H1 (cell line): ENCODE measurements at places on chromosomes 5 and 9.

DNA sequence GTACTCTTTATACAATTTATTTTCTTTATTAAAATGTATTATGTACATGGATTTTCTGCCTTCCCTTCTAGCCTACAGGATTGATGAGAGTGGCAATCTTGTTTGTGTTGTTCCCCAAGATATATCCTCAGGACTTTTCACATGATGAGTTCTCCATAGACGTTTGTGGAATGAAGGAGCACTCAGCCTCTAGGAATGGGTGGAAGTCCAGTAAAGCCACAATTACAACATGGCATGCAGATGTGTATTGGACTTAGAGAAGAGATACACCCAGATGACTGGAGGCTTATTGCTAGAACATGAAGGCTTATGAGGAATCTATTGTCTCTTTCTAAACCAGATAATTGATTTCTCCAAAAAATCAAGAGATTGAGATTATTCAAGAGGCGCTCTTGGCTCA lies 8.2 kb upstream of the DOCK2 start:
- DNase-seq = no peak

DNA sequence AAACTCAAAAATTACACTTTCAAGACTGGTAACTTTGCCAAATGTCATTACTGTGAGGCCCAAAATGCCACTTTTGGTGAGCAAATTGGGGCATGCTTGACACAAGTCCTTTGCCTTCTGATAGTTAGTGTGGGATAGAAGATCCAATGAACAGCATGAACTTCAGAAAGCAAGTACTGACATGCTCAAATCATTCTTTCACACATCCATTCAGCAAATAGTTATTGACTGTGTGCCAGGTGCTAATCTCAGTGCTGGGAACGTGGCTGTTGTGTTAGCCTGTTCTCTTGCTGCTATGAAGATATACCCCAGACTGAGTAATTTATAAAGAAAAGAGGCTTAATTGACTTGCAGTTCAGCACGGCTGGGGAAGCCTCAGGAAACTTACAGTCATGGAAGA lies 247.0 kb downstream of the CHSY3 start:
- DNase-seq = no peak

- DNase-seq = no peak
These were observed 1072.3 kb upstream of the DMAC1 start for GRCh38 chr9:8871796-8872445.

- peak; percentile 19 for DNase-seq
These were observed 213.3 kb downstream of the CDK5RAP2 start for GRCh38 chr9:120366644-120367019.

GRCh38 chr9:129582855-129583254 lies 38.0 kb downstream of the C9orf50 start:
- no peak for DNase-seq

DNA sequence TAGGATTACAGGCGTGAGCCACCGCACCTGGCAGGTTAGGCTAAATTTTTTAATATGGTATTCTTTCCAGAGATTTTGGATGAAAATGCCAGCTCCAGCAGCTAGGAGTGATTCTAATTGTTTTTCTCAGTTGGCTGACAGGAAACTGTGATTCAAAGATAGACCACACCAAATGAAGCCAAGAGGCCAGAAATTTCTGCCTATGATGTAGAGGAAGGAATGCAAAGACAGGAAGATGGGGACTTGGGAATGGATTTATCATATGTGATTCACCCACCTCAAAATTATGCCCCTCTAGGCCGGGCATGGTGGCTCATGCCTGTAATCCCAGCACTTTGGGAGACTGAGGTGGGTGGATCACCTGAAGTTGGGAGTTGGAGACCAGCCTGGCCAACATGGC lies 53.3 kb downstream of the UGCG start:
- DNase-seq = no peak

GRCh38 chr5:158947846-158948245 lies 151.9 kb downstream of the EBF1 start:
- no peak for DNase-seq

GRCh38 chr9:128123451-128124080 lies 4.0 kb downstream of the PTGES2 start:
- no peak for DNase-seq

- no peak for DNase-seq
These were observed 204.2 kb upstream of the KLF4 start for GRCh38 chr9:107693625-107694326.

GRCh38 chr5:448766-449090 lies 5.8 kb downstream of the EXOC3 start:
- no peak for DNase-seq

DNA sequence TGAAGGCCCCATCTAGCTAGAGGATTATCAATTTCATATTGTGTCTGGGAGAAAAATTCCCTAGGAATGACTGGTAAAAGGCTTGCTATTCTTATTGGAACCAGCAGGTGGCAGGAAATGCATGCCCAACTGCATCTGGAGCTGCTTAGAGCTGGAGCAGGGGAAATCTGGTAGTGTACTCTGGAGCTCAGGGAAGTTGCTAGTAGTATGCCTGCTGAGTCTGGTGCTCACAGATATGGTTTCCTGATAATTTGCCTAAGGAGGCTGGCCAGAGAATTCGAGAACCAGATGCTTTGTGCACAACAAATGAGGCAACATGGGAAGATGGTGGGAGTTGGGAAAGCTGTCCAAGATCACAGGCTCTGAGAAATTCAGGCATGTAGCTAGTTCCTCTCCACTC lies 53.7 kb downstream of the G3BP1 start:
- DNase-seq = peak; percentile 72

DNA sequence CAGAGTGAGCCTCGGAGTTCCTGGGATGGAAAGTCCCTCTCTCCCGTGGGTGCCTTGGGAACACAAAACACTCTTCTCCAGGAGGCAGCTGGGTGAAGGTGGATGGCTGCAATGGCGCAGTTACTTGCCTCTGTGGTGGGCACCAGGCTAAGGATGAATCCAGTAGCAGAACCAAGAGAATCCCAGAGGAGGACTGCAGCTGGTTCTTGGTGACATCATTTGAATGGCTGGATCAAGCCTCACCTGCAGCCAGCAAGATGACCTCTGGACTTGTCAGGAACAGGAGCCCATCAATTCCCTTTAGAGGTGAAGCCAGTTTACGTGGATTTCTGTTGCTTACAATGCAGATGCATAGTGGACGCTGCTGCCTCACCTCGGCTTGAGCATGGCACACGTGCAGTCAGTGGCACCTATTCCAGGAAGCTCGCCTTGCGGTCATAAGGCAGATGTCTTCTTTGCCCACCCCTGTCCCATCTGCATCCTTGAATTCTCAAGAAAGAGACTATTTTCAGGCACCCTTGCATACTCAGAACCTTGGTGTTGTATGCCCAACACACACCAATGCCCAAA lies 34.1 kb upstream of the ADAMTS2 start:
- DNase-seq = no peak

DNA sequence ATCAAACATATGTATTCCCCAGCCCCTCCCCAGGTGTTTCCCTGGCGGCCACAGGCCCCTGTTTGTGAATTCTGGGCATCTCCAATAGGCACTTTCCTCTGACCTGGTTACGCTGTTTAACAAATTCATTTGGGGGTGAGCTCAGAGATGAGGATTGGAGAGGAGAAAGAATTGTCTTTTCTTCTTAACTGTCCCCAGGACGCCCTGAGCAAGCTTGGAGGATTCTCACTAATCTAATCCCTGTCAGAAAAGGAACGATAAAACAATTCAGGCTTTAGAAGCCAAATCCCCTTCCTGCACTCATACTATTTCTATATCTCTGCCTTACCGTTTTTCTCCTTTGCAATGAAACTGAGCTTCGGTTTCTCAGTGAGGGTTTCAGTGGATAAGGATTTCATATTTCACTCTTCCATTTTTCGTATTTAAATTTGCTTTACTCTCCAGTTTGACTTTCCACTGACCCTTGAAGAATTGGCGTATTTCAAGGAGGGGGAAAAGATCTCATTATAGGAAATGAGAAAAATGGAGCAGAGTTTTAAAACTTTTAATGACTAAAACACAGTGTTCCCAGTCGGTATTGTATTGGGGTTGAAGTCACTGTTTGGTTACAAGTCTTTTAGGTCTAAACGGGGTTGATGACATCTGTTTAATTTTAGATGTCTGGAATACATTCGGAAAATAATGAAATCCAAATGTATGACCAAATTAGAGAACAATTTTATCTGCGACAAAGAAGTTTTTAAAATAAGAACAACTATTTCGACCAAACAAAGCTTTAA lies 180.1 kb downstream of the MACROH2A1 start:
- no peak for DNase-seq

DNA sequence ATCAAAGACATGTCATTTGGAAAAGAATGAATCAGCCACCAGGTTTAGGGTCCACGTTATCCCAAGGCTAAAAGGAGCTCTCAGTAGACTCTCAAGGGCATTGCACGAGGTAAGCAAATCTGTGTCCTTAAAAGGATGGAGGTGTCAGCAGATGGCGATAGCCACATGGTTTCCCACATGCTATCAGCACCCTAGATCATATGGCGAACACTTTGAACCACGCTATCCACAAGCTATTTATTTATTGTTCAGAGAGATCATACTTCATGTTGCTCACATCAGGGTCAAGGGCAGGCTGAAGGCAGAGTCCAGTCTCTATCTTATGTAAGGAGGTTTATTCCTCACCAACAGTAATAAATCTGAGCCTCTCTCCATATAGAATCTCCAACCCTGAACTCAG lies 43.7 kb downstream of the CDH6 start:
- DNase-seq = no peak

- no peak for DNase-seq
These were observed 93.2 kb upstream of the CPEB4 start for GRCh38 chr5:173794901-173795416.

- DNase-seq = no peak
These were observed 5.9 kb downstream of the CYFIP2 start for GRCh38 chr5:157271740-157272271.

DNA sequence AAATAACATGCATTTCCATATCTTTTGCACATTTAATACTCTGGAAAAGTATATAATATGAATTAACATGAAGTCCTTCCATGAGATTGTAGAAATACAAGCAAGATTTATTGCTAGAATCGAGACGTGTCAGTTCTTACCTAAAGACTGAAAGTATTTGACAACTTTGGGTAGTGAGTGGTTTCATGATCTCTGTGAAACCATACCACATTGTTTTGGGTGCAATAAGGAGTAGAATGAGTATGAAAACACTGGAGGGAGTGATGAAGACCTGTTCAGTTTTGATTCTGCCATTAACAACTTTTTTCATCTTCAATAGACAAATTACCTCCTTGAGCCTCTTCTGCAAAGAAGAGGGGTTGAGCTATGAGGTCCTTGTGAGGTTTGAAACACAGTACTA lies 133.7 kb downstream of the NUDT12 start:
- DNase-seq = no peak

DNA sequence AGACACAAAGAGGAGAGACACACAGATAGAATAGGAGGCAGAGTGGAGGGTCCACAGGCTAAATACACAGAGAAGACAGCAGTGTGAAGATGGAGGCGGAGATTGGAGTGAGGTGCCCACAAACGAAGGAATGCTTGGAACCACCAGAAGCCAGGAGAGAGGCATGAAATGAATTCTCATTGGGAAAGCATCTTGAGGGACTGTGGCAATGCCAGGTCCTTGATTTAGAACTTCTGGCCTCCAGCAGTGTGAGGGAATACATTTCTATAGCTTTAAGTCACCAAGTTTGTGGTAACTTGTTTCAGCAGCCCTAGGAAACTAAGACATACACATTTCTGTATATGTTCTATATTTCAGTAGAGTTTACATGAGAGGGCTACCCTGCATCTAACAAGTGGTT lies 396.6 kb upstream of the ZNF608 start:
- no peak for DNase-seq
